ENCODE measurements at places on chromosomes 12 and 14.

GRCh38 chr14:102568115-102568614, 24.3 kb upstream of the RCOR1 start:
- DNase-seq: no peak

DNA sequence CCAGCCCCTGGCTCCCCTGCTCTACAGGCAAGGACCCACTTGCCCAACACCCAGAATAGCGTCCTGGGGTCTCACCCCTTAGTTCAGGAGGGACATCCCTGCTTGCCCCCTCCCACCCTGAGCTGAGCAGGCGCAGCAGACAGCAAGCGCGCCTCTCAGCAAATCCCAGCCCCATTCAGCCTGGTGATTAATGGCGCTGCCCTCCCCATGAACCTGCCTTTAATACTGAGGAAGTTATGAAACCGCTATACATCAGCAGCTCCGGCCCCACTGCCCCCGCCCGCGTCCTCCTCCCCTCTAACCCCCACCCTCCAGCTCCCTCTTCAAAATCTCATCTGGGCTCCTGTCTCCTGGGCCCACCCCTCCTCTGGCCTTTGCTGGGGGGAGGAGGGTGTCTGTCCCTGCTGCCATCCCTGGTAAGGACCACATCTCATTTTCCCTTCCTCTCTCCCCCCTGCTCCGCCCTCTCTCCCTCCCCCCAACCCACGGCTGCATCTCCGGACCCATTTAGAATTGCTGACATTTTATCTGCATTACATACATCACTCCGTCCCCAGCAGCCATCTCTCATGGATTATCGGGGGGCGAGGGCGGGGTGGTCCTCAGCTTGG, 7.1 kb upstream of the SMUG1 start:
- DNase-seq: no peak

GRCh38 chr14:85663256-85663655, 133.3 kb downstream of the FLRT2 start:
- DNase-seq: no peak

DNA sequence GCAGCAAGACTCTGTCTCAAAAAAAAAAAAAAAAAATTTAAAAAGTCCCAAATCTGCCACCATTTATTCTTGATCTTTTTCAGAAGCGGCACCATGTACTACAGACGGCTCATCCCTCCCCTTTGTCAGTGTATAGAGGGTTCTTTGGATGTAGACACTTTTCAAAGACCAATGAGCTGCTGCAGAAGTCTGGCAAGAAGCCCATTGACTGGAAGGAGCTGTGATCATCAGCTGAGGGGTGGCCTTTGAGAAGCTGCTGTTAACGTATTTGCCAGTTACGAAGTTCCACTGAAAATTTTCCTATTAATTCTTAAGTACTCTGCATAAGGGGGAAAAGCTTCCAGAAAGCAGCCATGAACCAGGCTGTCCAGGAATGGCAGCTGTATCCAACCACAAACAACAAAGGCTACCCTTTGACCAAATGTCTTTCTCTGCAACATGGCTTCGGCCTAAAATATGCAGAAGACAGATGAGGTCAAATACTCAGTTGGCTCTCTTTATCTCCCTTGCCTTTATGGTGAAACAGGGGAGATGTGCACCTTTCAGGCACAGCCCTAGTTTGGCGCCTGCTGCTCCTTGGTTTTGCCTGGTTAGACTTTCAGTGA, 6.5 kb upstream of the ACACB start:
- no peak for DNase-seq

GRCh38 chr14:79281244-79282152, 929.8 kb downstream of the DIO2 start:
- DNase-seq: no peak

DNA sequence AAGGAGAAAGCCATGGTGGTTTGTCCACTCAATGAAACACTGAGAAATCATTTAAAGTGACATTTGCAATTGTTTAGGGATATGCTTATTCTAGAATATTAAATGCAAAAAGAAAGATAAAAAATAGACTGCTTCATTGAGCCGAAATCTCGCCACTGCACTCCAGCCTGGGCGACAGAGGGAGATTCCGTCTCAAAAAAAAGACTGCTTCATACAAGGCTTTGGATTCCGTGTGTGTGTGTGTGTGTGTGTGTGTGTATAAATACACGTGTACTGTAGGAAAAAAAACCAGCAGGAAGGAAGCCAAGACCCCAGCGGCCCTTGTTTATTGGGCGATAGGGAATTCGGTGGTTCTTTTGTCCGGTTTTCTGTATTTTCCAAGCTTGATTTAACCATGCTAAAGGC, 3.2 kb upstream of the ZNF839 start:
- no peak for DNase-seq

DNA sequence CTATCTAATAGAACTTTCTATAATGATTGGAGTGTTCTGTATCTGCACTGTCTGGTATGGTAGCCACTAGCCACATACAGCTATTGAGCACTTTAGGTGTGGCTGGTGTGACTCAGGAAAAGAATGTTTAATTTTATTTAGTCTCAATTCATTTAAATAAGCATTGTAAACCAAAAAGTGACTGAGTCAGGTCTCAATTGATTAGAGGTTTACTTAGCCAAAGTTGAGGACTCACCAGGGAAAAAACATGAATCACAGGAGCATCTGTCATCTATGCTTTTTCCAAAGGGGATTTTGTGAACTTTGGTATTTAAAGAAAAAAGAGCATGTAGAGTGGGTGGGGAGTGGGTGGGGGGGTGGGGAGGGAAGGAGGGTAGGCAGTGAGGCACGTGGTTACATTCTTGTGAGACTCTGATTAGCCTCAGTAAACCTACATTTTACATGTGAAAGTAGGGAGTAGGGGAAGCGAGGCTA, 473.1 kb downstream of the ATP23 start:
- DNase-seq: no peak

GRCh38 chr14:35402323-35403113, 2.0 kb downstream of the NFKBIA start:
- no peak for DNase-seq

- DNase-seq: no peak
Observed at GRCh38 chr14:29521526-29522137, 406.0 kb downstream of the PRKD1 start.

DNA sequence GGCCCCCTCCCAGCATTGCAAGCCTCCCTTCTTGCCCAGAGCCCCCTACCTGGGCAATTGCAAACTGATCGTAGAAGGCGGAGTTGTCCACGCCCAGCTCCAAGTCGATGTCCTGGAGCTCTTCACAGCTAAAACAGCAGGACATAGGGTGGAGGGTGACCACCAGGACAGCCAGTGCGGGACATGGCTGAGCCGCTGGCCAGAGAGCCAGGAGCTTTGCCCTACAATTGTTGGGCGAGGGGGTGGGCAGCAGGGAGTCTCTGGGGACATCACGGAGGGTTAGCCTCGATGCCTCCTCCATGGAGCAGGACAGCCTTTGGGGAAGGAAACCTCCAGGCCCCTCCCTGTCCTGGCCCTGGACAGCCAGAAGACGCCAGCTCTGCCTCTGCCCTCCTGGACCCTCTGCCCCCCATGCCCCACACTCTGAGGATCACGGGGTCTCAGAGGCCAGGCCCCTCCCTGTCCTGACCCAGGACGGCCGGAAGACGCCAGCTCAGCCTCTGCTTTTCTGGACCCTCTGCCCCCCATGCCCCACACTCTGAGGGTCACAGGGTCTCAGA, 9.4 kb downstream of the TMEM179 start:
- DNase-seq: no peak
